AG04450 (cell line): ENCODE measurements at places on chromosomes 1 and 21.
A peak's percentile ranks its signal among the peaks of the same experiment; 100 is the strongest.

- no peak for DNase-seq
These were observed 637.3 kb downstream of the MATN1 start for GRCh38 chr1:30085811-30086770.

GRCh38 chr1:32393832-32394140, 455 bp downstream of the BSDC1 start:
- DNase-seq, result no peak

- DNase-seq, result no peak
These were observed 12.0 kb upstream of the SIM2 start for GRCh38 chr21:36686955-36687354.

GRCh38 chr1:212368073-212368484, 46.6 kb downstream of the PACC1 start:
- peak; percentile 47 for DNase-seq

DNA sequence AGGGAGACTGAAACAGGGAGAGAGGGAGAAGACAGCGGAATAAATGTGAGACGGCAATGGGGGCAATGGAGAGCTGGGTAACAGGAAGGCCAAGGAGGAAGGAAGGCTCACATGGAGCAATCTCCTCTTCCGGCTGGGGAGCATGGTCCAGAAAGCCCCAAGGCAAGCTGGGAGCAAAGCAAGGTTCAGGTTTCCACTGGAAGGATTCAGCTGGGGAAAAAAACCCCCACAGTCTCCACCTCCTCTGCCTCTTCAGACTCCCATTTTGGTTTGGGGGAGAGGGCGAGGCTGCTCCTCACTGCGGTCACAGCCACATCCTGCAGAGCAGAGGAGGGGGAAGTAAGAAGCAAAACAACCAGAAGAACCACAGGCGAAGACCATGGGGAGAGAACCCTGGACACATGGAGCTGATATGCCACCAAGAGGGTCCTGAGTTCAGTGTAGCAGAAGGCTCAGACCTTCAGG, 650 bp downstream of the TNFAIP8L2 start:
- DNase-seq, result no peak

- no peak for DNase-seq
These were observed 207.1 kb downstream of the AKT3 start for GRCh38 chr1:243642936-243643335.

- DNase-seq, result no peak
These were observed 87.5 kb upstream of the ACTL8 start for GRCh38 chr1:17667641-17668040.

GRCh38 chr1:230681599-230681998, 32.3 kb downstream of the AGT start:
- DNase-seq, result peak; percentile 20

DNA sequence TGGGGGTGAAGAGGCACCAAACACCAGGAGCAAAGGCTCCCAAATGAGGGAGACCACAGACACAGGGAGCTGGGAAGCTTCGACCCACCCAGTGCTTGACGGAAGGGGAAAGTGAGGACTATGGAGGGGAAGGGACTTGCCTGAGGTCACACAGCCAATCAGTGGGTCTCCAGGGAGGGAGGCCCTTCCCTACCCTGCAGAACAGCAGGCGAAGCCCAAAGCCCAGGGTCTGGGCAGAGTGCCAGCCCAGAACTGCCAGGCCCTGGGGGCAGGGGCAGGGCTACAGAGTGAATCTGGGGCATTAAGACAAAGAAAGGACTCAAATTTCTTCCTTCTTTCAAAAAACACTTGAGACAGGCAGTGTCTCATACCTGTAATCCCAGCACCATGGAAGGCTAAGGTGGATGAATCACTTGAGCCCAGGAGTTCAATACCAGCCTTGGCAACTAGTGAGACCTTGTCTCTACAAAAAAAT, 45.5 kb upstream of the ECE1 start:
- no peak for DNase-seq

DNA sequence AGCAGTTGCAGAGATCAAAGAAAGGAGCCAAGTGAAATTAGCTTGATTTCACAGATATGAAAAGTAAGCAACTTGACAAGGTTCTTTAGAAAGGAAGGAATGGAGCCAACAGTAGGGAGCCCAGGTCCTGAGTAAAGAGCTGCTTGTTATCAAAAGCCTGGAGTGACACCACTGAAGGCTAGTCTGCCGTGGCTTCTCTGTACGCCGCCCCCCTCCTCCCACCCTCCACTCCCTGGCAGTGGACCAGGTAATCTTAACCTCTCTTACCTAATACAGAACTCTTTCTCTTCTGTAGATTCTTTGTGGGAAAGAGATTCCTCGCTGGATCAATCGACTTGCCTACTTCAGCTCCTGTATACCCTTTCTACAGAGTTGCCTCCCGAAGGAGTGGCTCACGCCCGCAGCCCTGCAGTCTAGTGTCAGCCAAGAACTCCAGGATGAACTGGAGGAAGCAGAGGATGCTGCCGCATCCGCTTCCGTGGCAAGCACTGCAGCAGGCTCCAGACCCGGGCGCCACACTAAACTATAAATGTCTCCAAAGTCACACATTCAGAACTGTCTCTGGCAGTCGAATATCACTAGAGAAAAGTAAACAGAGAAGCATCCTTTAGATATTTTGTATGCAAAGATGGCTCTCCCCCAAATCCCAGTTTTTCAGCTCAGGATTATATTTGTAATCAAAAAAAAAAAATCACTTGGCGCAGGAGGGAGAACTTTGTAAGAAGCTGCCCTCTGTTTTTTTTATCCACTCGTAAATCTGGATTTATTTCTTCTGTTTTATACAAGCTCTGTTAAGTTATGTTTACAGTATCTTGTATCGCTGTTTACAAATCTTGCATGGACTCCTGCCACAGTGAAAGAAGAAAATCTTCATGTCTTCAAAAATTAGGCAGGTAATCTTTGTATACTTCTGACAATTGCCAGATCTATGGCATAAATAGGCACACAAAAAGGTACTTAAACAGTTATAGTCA, 52.6 kb downstream of the DESI2 start:
- no peak for DNase-seq

DNA sequence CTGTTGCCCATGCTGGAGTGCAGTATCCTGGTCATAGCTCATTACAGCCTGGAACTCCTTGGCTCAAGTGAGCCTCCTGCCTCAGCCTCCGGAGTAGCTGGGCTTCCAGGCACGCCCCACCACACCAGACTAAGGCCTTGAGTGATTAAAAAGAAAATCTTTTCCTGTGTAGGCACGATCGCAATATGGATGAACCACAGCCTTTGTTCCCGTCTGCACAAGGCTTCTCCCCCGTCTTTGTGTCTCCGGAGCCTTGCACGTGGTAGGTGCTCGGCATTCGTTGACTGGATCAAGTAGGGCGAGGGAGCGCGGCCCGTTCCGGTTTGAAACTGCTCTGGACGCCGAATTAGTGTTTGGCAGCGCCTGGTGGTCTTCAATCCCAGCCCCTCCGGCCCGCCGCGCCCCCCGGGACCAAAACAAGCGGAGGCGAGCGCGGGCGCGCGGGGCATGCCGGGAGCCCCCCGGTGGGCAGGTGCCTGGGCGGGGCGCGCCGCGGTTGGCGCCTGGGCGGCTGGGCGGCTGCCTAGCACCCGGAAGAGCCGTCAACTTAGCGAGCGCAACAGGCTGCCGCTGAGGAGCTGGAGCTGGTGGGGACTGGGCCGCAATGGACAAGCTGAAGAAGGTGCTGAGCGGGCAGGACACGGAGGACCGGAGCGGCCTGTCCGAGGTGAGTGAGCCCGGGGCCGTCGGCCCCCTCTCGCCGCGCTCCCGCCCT, at the start of gene SFT2D2:
Gene SFT2D2, plus strand, starts transcription at position 529 of the 715 bp plus-strand sequence. Its CDS starts 76 bp downstream, at position 605.
- no peak for DNase-seq

GRCh38 chr1:42173155-42173933, 8.8 kb upstream of the GUCA2A start:
- no peak for DNase-seq

DNA sequence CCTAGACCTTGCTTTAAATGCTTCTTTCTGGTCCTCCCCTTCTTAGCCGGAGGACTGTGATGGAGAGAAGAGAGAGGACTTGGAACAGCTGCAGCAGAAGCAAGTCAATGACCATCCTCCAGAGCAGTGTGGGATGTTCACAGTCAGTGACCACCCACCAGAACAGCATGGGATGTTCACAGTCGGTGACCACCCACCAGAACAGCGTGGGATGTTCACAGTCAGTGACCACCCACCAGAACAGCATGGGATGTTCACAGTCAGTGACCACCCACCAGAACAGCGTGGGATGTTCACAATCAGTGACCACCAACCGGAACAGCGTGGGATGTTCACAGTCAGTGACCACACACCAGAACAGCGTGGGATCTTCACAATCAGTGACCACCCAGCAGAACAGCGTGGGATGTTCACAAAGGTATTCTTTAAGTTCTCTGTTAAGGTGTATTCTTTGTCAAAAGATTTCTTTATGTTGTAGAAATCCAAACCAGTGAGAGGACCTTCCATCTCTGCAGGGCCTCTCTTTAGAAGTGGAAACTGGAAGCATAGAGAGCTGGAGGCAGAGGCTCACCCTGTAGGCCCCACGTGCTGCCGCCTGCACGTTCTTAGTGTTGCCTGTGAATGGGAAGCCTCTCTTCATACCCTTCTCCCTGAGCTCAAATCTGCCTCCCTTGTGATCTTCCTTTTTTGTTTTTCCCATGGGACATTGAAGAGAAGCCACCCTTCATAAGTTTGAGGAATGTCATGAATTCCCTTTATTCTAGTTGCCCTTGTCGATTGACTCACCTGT, 10.6 kb downstream of the PCNT start:
- DNase-seq, result no peak

- peak; percentile 52 for DNase-seq
These were observed 576 bp downstream of the CCN1 start for GRCh38 chr1:85580872-85581801.

GRCh38 chr1:201554789-201555592, 16.1 kb downstream of the NAV1 start:
- DNase-seq, result no peak

- no peak for DNase-seq
These were observed 2.7 kb downstream of the SERPINC1 start for GRCh38 chr1:173914366-173914871.

DNA sequence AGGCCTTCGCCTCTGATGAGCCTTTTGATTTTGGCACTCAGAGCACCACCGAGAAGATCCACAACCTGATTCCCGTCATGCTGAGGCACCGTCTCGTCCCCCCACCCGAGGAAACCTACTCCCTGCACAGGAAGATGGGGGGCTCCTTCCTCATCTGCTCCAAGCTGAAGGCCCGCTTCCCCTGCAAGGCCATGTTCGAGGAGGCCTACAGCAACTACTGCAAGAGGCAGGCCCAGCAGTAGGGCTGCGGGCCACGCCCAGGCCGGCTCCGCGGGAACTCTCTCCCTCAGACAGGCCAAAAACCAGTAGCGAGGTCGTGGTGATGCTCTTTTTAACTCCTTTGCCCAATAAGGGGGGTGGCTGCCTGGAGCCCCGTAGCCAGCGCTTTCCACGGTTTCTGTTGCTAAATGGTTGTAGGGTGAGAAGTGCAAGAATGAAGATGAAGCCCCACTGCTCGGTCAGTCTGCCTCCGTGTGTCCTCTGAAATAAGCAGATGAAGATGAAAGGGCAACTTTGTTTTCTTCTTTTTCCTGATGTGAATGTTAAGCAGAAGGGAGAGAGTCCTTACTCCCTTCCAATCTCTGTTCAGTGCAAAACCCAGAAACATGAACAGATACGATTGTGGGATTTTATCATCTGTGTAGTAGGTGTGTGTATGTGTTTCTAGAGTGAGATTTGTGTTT, 46.5 kb downstream of the COQ8A start:
- no peak for DNase-seq

DNA sequence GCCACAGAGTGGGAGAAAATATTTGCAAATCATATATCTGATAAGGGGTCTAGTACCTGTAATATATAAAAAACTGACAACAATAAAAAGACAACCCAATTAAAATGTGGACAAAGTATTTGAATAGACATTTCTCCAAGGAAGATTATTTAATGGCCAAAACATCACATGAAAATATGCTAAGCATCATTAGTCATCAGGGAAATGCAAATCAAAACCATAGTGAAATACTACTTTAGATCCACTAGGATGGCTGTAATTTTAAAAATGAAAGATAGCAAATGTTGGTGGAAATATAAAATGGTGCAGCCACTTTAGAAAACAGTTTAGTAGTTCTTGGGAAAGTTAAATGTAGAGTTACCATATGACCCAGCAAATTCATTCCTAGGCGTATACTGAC, 118.7 kb upstream of the KIF26B start:
- DNase-seq, result no peak

DNA sequence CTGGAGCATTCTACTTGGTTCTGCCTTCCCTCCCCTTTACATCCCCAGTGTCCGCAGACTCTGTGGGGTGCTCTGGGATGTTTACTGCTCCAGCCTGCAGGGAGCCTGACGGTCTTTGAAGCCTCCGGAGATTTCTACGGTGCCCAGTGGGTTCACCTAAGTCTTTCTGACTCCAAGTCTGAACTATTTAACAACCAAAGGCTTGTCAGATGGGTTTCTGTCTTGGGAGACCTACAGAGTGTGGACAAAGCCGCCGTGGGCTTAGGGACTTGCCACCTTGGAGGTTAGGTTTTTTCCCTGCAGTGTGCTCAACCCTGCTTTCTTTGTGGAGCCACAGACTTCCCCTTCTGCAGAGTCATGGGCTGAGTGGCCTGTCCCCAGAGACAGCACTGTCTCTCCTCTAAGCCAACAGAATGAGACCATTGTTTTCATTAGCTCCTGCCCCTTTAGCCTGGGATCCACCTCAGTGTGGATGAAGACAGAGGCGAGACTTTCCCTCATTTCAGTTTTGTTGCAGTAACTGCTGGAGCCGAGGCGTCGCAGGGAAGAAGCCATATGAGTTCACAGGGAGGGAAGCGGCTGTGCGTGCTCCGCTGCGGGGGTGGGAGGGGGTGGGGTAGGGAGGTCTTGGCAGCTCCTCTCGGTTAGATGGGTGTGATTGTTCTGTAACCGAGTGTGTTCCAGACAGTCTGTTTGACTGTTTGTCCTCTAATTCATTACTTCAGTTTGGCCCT, 120.7 kb downstream of the CNIH3 start:
- DNase-seq, result no peak

GRCh38 chr1:156546267-156546666, 26.1 kb downstream of the IQGAP3 start:
- DNase-seq, result no peak

DNA sequence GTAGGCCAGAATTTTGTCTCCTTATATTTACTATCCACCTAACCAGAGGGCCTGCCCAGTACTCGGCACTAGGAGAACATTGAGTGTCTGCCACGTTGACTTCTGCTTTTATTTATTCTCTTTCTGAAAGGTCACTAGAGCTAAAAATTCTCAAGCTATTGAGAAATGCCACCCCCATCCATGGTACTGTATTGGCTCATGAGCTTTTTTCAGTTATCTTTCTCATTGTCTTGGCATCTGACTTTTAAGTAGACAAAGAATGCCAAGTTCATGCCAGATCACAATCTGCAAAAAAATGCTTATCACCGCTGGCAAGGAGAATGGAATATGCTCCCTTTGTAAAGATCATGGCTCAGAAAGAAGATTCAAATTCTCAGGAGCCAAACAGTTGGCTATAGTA, 49.8 kb upstream of the MROH9 start:
- no peak for DNase-seq
